BJ (cell line): ENCODE measurements at places on chromosomes 1 and 21. TPM values are rescaled to one million over a fixed set of nuclear protein-coding genes. Genes with fewer than 3 reads are reported as not detected.

DNA sequence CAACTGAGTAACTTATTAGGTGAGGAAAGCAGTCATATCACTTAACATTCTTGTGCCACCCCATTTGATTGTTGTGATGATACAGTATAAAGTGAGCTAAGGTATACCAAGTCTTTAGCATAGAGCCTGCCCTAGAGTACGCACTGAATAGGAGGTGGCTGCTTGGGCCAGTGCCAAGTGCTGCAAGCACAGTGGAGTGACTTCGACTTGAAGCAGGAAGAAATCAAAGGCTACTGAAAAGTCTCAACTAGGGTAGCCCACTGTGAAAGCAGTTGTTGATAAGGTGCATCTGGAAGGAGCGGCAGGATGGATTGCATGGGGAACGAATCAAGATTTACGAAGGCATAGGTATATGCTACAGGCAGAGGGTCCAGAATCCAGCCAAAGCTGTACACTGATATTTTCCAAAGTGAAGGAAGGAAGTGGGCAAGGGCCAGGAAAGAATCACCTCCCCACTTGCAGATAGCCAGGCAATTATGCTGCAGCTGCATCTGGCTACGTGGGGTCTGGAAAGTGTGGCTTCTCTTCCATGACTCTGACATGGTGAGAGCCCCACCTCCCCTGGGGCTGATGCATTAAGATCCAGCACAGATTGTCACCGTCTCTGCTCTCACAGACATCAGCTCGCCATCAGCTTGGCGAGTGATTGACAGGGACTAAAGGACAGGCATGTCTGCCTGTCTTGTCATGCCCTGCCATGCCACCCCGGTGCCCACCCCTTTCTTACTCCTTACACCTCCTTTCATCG, 287.0 kb upstream of the PLXNA2 start:
- DNase-seq, result no peak

- DNase-seq, result no peak
Observed at GRCh38 chr21:43739621-43740435, 20.9 kb downstream of the PDXK start.

DNA sequence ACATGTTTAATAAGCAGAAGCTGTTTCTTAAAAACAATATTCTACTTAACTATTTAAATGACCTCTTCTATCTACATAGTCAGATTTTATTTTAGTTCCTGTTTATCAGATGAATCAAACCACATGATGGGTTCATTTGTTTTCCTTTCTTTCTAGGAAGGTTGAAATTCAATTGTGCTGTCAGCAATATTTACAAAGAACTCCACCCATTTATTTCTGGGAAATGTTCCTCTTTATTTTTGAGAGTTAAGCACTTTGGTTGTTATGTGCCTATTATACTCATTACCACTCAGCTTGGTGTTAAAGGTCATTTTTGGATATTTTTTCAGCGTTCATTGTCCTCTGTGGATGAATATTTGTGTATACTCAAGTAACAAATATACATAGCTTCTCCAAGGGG, 84.9 kb downstream of the C4BPA start:
- DNase-seq, result no peak

GRCh38 chr1:15937146-15937545, 38.8 kb downstream of the ZBTB17 start:
- DNase-seq, result no peak

DNA sequence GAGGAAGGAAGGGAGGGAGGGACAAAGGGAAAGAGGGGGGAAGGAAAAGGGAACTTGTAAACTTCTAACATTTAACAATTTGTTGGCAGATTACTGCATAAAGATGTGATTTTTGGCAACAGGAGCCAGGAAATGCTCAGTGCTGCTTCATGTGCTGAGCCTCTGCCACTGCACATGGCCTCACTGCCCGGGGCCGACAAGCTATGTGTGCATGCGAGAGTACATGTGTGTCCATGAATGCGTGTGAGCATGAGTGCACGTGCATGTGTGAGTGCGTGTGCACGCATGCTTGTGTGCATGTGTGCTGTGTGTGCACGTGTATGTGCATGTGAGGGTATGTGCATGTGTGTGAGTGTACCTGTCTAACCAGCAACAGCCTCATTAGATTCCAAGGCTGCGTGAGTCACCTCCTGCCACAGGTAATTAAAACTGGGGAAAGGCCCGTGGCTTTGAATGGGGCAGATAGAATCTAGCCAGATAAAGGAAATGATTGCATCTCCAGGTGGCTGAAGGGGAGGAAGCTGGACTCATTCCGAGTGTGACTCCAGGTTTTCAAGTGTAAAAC, 41.4 kb upstream of the TSPEAR start:
- no peak for DNase-seq

DNA sequence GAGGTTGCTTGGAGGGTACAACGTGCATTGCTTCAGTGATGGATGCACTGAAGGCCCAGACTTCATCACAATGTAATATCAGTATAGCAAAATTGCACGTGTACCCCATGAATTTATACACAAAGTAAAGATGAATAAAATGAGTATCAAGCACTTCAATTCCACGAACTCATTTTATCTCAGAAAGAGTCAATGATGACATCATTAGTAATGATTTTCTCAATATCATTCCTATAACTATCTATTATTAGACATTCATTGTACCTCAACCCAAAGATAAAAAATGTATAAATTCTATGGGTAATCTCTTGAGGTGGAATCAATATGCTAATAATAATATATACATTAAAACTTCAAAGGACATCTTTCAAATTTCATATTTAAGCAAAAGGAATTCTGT, 208.4 kb downstream of the COL11A1 start:
- DNase-seq, result no peak

DNA sequence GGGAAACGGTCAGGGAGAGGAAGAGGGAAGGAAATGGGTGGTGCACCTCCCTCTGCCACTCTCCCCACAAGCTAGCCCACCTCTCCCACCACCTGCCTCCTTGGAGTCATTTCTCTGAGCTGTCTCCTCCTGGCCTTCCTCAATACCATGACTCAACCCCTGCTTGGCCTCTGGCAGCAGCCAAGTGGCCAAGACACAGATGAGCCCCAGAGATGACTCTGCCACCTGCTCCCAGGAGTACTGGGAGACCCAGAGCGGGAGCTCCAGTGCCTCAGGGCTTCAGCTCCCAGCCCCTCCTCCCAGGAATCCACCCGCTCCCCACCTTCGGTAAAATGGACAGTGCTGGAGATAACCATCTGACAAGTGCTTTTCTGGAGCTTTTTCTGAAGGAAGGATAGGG, 2.6 kb downstream of the S100A16 start:
- DNase-seq, result no peak

- peak; percentile 26 for DNase-seq
Observed at GRCh38 chr1:16117369-16117768, 38.5 kb downstream of the EPHA2 start.

DNA sequence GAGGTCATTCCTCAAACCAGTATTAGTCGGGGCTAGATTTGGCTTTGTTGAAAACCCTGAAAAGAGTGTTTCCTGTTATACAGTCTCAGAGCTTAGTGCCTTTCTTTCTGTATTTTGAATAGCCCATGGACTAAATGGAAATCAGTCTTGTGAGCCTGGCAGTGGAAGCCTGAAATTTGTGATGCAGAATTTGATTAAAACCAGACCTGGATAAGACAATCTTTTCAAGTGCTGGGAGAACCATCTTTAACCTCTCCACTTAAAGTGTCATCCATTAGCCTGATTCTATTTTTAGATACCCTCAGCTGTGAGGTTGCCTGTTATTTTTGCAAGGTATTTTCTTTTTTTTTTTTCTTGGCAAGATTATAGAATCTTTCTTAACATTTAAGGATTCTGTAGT, 19.5 kb downstream of the ACTN2 start:
- no peak for DNase-seq

GRCh38 chr1:72007312-72007711, 275.0 kb downstream of the NEGR1 start:
- DNase-seq, result no peak

DNA sequence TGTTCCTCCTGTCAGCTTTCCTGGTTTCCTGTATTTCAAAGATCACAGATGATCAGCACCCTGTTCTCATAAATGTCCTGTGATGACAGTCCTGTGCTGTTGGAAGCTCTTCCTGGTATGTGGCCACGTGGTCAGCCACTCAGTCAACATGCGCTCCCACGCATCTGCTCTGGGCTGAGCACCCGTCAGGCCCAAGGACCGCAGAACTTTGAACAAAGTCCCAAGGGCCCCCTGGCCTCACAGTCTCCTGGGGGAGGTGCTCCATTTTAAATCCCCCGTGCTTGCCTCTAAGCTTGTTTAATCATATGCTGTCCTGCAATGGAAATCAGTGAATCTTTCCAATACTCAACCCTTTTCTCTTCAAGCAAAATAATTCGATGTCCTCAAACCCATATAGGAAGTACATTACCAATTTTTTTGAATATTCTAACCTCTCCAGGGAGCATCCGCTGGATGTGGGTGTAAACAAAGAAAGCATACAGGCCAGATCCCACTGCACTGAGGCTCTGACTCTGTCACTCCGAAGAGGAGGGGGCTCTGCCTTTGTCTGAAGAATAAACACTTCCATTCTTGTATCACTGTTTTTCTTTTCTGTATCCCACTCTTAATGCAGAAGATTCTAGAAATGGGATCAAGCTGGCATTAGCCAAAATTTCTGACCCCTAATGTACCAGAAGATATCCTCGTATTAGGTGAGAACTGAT, 250.3 kb downstream of the SDCCAG8 start:
- DNase-seq, result no peak

GRCh38 chr1:224620105-224620504, 4.0 kb downstream of the CNIH3 start:
- DNase-seq, result no peak

DNA sequence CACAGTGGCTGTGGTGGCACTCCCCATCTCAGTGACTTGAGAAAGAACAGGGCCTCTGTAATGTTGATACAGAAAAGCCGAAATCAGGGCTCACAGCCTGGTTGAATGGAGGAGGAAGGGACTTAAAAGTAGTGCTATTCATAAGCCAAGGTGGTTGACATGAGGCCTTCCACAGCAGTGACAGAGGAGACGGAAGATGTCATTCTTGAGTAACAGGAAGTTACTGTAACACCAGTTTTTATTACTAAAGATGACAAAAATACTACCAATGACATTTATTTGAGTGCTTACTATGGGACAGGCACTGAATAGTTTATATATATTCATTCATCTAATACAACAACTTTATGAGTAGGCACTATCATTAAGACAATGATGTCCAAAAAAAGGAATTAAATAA, 52.8 kb upstream of the GNG12 start:
- no peak for DNase-seq

DNA sequence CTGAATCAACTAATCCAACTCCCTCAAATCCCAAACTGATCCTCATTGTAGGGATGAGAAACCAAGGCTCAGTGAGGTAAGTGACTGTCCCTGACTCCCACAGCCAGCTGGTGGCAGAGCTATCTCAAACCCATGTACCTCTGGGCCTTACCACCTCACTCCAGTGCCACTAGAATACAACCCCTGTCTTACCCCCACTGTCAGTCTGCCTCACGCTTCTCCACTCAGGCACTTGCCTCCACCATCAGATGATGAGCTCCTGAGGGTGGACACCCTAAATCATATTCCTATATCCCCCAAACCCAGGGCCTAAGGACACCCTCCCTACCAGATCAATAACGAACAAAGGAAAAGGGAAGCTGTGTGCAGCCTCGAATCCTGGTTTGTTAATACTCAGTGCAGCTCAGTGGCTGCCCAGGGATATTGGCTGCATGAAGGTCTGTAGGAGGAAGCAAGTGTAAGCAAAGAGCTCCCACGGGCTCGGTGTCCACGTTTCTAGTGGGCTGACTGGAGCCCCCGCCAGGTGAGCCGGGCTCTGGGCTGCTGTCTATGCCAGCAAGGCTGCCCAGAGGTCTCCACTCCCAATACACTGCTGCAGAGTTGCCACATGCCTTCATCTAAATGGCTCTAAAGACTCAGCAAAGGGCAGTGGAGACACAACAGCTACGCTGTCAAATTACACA, 533.4 kb downstream of the MATN1 start:
- DNase-seq, result no peak

DNA sequence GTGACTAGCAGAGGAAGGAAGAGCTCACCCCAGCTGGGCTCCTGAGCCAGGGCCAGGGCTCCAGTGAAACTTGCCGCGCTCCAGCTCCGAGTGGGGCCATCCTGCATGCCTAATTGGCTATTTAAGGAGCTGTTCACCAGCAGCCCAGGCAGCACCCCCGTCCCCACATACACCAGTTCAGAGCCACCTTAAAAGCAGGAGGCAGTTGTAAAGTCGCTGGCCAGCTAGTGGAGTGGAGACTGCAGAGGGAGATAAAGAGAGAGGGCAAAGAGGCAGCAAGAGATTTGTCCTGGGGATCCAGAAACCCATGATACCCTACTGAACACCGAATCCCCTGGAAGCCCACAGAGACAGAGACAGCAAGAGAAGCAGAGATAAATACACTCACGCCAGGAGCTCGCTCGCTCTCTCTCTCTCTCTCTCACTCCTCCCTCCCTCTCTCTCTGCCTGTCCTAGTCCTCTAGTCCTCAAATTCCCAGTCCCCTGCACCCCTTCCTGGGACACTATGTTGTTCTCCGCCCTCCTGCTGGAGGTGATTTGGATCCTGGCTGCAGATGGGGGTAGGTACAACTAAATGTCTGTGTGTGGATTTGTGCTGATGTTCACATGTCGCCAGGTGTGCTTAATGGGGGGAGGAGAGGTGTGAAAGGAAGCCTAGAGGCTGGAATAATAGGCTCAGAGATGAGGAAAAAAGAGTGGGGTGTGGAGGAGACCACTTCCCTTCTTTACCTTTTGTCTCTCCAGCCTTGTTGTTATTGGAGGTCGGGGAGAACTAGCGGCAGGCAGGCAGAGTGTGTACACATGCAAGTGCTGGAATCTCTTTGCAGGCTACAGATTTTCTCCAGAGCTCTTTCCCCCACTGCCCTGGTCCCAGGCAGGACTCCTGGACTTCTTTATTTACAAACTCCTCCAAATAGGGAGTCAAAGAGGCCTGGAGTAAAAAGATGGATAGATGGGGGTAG, at the start of gene CA14:
Gene CA14 (plus strand): TSS at position 151 of the 962 bp plus-strand sequence. CDS start 355 bp downstream, at position 506.
- no peak for DNase-seq

- no peak for DNase-seq
Observed at GRCh38 chr1:209323743-209324142, 259.8 kb upstream of the CAMK1G start.

GRCh38 chr1:42322577-42322976, 12.5 kb downstream of the FOXJ3 start:
- DNase-seq, result no peak

- DNase-seq, result no peak
Observed at GRCh38 chr21:31470896-31471694, 127.0 kb upstream of the TIAM1 start.

The TP53BP2 gene
- 18.6 and 23.8 TPM in 2 replicates for polyA plus RNA-seq

The KAZN gene
- polyA plus RNA-seq, result 4.3 and 5.5 TPM in 2 replicates

The GJA4 gene
- polyA plus RNA-seq, result not detected in 2 replicates

The GGPS1 gene
- 18.8 and 37.3 TPM in 2 replicates for polyA plus RNA-seq

The ADGRB2 gene
- 6.4 and 9.2 TPM in 2 replicates for polyA plus RNA-seq

The EFNA3 gene
- polyA plus RNA-seq, result 1.4 and 1.8 TPM in 2 replicates

The CHD5 gene
- 0.01 and 0.04 TPM in 2 replicates for polyA plus RNA-seq
